ENCODE measurements at places on chromosomes 7 and 10.

DNA sequence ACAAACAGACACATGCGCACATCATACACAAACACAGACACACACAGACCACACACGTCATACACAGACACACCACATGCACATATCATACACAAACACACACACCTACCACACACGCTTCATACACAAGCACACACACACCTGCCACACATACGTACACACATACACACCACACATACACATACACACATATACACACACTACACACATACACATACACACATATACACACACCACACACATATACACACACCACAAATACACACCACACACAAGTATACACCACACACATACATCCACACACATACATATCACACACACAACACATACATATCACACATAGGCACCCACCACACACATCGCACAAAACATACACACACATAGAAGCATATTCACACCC lies 224.7 kb downstream of the SKAP2 start:
- no peak for DNase-seq

- DNase-seq = no peak
Observed at GRCh38 chr7:132199626-132200025, 376.6 kb downstream of the PLXNA4 start.

GRCh38 chr7:50505553-50506210 lies 55.5 kb upstream of the FIGNL1 start:
- DNase-seq = no peak

- DNase-seq = no peak
Observed at GRCh38 chr7:37035631-37036030, 311.3 kb upstream of the AOAH start.

- no peak for DNase-seq
Observed at GRCh38 chr7:29095631-29096445, 50.5 kb downstream of the CPVL start.

GRCh38 chr7:121872831-121873288 lies at the start of gene PTPRZ1:
Gene PTPRZ1 (plus strand): TSS chr7:121873161. CDS start chr7:121873500, 339 bp downstream.
- DNase-seq = peak; percentile 23

- no peak for DNase-seq
Observed at GRCh38 chr10:104574838-104575237, 66.3 kb upstream of the SORCS3 start.

- DNase-seq = no peak
Observed at GRCh38 chr7:30751696-30752273, at the start of gene INMT. Gene INMT (plus strand): TSS chr7:30752135. CDS start chr7:30752151, 16 bp downstream.

DNA sequence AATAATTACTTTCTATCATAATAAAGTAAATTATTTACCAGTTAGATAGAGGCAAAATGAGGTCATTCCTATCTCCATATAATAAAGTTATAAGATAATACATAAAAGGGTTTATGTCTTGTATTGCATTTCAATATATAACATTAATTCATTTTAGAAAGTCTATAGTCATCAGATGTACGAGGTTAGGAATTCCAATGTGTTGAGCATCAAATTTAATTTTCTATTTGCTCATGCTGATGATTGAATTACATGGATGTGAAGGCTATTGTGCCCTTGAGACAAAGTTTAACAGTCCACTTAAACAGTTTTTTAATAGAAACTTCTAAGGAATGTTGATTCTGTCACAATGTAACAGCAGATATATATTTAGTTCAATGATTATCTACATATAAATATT lies 678.3 kb upstream of the LRRN3 start:
- DNase-seq = no peak

DNA sequence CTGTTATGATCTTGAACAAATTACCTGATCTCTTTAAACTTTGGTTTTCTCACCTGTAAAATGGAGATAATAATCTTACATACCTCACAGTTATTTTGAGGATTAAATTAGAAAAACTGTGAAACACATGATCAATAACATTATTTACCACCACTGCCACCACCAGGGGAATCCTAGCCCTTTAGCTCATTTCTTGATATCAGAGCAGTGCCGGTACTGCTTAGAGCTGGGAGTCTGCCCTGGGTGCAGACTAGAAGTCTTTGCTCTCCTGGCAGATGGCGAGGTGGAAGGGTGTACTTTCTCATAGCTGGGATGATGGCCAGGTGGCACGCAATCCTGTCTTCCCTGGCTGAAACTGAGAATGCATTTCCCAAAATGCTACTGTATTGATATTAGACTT lies 12.7 kb upstream of the EFCAB10 start:
- no peak for DNase-seq

DNA sequence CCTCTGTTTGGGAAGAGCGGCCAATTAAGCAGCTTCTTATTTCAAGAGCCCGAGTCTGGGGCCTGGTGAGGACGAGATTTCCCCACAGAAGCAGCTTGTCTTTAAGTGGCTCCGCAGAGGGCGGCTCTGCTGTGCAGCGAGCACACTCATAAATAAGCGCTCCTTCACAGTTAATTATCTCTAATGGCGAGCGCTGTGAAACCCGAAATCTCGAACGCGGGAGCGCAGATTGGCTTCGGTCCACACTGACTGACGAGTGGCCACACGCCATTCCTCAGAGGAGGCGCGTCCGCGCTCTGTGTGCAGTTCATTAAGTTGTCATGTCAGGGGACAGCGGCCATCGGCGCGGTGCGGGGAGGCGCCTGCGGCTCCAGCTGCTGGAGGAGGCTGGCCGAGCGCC lies 560.9 kb downstream of the DNAJB6 start:
- no peak for DNase-seq

GRCh38 chr7:150901160-150902035 lies 49.1 kb downstream of the AOC1 start:
- peak; percentile 79 for DNase-seq

- no peak for DNase-seq
Observed at GRCh38 chr7:41917-42565, 150.3 kb upstream of the FAM20C start.

- no peak for DNase-seq
Observed at GRCh38 chr10:102281102-102281487, 35.8 kb downstream of the GBF1 start.

DNA sequence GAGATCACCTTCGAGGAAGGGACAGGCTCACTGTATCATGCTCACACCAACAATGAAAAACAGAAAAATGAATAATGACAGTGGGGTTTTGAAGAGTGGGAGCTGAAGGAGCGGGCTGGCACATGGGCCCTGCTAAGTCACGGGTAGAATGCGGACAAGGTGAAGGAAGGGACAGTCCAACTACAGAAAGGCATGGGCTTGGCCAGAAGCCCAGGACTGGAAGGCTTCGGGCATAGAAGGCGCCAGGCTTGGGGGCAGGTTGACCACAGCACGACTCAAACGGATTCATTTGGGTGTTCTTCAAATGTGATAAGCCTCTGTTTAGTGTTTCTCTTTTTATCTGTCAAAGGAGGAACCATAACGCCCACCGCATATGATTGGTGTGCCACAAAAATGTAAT lies 509.5 kb downstream of the CCSER2 start:
- no peak for DNase-seq

GRCh38 chr7:158186864-158187693 lies 400.5 kb downstream of the PTPRN2 start:
- DNase-seq = no peak

- no peak for DNase-seq
Observed at GRCh38 chr10:126229686-126230085, 158.6 kb downstream of the ADAM12 start.

DNA sequence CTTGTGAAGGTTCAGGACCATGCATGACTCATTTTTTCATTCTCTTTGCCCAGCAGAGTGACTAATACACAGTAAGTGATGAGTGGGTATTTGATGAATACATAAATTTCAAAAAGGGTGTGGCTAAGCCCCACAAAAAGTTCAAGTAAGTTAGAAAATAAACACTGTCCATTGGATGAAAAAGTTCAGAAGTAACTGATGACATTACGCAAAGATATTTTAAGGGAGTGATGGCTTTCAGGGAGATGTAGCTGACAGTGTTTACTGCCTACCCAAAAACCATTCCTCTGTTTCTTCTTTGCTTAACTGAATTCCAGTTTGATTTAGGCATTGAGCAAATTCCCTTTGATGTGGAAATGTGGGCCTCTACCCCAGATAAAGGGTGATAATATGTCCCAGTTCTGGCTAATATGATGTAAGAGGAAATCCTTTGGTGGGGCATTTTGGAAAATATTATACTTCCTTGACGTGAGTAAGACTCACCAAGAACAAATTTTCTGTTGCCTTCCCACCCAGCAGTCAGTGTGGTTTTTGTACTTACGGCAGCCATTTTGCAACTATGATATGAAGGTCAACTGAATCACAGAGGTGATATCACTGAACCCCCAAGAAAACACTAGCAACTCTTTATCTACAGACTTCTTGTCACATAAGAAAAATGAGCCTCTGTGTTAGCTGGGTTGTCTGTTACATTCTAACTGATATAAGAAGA lies 29.0 kb upstream of the EBLN1 start:
- DNase-seq = no peak

GRCh38 chr7:19928247-19928646 lies 154.8 kb upstream of the TMEM196 start:
- no peak for DNase-seq

- DNase-seq = no peak
Observed at GRCh38 chr10:101146392-101147251, 15.5 kb downstream of the TLX1 start.

GRCh38 chr7:99092064-99092720 lies 51.7 kb downstream of the SMURF1 start:
- DNase-seq = no peak

DNA sequence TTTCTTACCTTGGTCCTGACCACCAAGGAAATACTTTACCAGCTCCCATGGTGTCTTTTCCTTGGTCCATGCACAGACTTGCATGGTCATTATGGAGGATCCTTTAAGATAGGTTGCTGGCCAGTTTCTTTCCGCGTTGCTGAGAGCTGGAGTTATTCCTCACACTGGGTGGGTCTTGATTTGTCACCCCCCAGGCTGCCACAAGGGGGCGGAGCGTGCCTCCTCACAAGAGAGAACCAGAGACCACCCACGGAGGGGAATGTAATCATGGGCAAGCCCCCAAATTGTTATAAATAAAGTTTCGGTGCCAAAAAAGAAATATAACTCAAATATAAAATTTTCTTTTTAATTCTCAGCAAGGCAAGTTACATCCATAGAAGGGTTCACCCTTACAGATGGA lies 10.5 kb upstream of the TRIM24 start:
- no peak for DNase-seq

GRCh38 chr7:77316219-77316978 lies 99.8 kb downstream of the GSAP start:
- no peak for DNase-seq

DNA sequence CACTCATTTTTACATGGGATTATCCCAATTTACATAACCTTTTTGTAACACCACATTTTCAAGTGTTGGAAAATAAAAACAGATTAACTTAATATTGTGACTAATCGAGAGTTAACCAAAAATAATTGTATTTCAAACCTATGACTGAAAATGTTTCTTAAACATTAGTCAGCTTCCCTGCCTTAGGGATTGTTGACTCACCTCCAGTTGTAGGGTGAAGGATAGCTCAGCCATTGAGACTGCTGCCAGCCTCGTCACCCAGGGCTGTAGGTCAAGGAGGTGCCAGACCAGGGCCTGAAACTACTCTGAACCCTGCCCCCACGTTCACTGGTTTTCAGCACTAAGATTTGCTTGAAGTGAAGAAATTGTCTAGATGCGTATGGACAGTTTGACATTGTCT lies 351.2 kb downstream of the GFRA1 start:
- no peak for DNase-seq

GRCh38 chr7:87056346-87056745 lies 3.1 kb downstream of the ELAPOR2 start:
- no peak for DNase-seq

- DNase-seq = no peak
Observed at GRCh38 chr7:81753392-81753791, 16.5 kb downstream of the HGF start.

- no peak for DNase-seq
Observed at GRCh38 chr10:21141946-21142492, 244.9 kb upstream of the NEBL start.

- no peak for DNase-seq
Observed at GRCh38 chr10:34524369-34525091, 290.6 kb downstream of the PARD3 start.

- no peak for DNase-seq
Observed at GRCh38 chr7:151265351-151265931, 16.9 kb upstream of the SMARCD3 start.

DNA sequence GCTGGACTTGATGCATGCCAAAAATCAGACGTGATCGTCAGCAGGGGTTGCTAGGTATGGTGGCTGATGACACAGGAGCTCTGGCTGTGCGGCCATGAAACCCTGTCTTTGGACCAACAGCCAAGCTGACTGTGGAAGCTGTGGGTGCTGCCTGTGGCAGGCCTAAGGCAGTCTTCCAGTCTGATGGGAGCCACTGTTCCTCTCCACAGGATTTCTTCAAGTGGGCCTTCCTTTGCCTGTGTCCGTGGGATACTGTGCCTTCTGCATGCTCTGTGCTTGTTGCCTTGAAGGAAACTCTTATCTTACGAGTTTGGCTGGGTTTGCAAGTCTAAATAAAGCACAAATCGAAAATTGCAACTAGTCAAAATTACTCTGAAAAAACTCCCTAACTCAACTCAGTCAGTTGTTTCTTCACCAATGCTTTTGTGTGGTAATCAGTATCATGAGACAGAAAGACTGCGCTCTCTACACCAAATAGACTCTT lies 101.9 kb upstream of the PDLIM1 start:
- DNase-seq = no peak

DNA sequence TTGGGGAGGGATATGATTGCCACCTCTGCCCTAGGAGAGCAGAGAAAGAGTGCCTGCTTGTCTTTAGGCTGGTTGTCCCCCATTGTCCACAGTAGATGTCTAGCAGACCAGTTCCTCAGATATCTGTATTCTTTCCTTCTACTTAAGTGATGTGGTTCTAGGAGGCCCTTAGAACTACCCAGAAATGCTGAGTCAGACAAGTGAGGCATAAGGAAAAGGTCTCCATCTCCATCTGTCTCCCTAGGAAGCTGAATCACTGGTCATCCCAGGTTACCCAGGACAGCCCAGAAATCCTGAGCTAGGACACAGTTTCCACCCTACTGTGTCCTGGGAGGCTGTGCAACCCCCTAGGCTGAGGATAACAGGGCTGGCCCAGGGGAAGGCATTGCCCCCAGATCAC lies 93.4 kb upstream of the INHBA start:
- no peak for DNase-seq

GRCh38 chr7:51764976-51765375 lies 448.4 kb upstream of the COBL start:
- no peak for DNase-seq

GRCh38 chr10:76973091-76974016 lies 664.3 kb downstream of the KCNMA1 start:
- DNase-seq = no peak

All from mucosa of descending colon (tissue), 3 donors.